Cerebellar nuclear complex (tissue), 1 donor: ENCODE measurements at places on chromosomes 5 and 9.

DNA sequence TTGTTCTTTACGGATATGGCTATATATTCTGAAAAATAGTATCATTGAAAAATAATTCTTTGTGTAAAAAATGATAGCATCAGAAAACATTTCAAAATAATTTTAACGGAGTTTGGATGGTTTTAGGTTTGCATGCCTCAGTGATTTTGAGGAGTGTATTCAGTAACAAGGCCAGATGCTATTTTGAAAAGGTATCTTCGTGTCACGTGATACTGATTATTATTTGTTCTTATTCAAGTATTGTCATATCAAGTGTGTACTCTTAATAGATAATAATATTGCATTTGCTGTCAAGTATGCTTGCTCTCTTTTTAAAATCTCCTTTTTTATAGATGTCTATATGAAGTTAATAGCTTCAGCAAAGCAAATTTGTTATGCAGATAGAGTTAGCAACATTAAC is 313.1 kb upstream of the PTPRD start:
- DNase-seq, result no peak

DNA sequence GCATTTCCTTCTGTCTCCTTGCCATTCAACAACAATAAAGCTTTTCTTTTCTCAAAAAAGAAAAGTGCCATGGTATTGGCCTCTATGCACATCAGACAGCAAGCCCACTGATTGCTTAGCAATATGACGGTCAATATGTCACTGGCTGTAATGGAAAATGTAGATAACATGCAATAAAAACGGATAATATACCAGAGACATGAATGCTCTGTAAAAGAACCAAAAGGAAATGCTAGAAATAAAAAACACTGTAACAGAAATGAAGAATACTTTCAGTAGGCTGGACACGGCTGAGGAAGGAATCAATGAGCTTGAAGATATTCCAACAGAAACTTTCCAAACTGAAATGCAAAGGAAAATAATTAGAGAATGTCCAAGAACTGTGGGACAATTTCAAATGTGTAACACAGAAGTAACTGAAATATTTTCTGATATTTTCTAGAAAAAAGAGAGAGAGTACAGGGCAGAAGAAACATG is 10.0 kb downstream of the PTBP3 start:
- DNase-seq, result no peak

DNA sequence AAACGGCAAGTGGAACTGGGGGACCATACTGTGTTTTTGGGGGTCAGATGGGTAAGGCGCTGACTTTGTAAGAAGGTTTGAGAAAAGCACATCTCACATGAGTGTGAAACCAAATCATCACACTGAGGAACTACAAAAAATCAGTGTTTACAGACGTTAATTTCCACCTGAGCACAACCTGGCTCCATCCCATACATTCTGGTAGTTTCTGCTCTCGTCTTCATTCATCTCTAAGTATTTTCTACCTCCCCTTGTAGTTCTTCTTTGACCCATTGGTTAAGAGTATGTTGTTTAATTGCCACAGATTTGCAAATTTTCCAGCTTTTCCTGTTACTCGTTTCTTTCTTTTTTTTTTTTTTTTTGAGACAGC is 8.9 kb upstream of the DPP7 start:
- no peak for DNase-seq

DNA sequence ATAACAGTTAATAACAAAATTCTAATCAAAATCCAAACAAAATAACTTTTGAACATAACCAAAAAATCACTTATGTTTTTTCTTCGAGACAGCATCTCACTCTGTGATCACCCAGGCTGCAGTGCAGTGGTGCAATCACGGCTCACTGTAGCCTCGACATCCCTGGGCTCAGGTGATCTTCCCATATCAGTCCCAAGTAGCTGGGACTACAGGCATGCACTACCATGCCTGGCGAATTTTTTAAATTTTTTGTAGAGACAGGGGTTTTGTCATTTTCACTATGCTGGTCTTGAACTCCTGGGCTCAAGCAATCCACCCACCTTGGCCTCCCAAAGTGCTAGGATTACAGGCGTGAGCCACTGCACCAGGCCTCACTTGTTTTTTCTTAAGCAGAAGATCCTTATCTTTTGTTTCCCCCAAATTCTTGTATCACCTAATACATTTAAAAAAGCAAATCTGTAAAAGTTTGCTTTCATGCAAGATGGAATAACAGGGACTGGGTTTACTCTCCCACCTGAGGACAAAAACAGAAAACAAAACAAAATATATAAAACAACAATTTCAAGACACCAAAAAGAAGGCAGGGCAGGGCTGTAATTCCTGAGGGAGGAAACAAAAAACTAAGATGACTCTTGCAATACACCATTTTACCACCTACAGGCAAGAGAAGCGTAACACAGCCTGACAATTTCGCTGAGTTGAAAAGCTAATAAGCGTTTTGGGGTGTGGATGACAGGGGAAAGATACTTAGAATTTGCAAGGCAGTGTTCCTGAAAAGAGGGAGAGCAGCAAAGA is 71.4 kb downstream of the RAPGEF6 start:
- no peak for DNase-seq

- no peak for DNase-seq
Observed at GRCh38 chr5:151121665-151122064, 35.9 kb downstream of the ANXA6 start.

- no peak for DNase-seq
Observed at GRCh38 chr9:119884438-119884837, 515.2 kb upstream of the BRINP1 start.

DNA sequence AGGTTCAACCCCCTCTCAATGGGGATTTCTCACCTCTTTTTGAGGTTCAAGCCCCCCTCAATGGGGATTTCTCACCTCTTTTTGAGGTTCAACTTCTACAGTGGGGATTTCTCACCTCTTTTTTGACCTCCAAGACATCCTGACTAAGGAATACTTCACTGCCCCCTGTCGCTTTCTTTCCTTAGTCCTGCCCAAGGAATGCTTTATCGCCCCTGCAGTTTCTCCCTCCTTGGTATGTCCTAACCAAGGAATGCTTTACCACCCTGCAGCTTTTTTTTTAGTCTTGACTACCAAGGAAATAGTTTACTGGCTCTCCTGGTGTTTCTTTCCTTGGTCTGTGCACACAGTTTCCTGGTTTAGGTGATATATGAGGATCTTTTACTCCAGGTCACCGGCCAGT is 9.6 kb upstream of the IRGM start:
- no peak for DNase-seq

DNA sequence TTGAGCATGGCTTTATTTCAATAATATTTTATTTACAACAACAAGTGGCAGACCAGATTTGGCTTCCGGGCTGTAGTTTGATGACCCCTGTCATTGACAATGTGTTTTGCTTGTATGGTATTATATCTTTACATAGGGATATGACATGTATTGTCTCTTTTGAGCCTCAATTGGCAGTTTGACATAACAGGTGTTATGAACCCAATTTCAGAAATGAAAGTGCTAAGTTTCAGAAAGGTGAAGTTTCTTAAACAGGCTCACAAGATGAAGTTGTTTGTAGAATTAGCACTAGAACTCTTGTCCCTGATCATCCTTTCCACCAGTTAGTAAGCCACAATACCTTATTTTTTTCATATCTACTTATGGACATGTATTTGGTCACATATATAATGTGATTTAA is 303.0 kb upstream of the GRIA1 start:
- DNase-seq, result no peak

DNA sequence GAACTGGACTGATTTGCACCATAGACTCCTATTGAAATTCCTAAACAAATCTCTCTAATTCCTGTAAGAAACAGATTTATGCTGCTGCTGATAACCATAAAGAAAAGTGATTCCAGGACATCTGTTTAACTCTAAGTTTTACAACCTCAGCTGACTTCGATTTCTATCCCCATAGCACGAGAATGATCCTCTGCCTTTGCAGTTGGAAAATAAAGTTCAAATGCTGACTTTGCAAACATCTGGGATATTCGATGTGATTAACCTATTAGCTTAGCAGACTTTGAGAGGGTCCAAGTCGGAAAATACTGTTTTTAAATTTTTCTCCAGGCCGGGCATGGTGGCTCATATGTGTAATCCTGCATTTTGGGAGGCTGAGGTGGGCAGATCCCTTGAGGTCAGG is 247.3 kb downstream of the PSAT1 start:
- DNase-seq, result no peak

DNA sequence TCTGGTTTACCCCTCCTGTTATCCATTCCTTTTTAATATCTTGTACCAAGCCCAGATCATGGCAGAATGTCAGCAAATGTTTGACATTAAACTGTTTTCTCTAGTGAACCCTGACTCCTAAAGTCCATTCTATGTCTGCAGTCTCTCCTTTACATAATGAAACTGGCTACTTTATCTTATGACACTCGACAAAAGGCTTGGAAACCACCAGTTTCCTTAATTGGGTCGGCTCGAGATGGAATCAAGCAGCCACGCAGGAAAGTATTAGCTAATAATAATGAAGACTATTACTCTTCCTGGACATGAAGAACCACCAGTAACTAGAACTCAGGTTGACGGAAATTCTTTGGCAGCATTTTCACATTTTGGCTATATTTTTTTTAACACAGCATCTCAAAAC is 17.5 kb downstream of the DAP start:
- DNase-seq, result no peak

DNA sequence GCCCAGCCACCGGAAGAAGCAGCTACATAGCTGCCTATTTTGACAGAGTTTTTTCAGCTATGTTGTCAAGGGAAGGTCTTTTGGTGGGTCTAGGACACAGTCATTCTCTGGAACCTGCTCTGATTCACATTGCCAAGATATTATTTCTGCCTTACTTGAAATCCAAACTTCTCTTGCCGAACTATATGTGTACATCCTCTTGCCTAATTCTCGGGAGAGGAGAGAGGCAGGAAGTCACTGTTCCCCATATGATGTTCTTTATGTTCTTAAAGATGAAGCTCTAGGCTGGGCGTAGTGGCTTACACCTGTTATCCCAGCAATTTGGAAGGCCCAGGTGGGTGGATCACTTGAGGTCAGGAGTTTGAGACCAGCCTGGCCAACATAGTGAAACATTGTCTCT is 8.6 kb downstream of the TMEM252 start:
- DNase-seq, result no peak

DNA sequence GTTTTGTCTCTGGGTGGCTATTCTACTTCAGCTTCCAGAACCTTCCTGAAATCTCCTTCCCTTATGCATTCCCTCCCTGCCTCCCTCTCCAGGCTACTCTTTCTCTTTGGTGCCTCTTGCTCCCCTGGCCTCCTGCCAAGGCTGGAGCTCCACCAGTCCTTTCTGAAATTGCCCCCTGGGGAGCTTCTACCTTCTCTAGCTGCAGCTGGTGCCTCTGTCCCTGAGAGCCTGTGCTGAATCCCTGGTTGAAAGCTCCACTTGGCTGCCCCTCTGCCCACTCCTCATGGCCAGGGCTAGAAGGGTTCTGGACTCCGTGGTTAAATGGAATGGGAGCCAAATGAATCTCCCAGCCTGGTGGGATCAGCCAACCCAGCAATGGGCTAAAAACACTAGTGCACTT is 80.1 kb downstream of the COL15A1 start:
- no peak for DNase-seq

DNA sequence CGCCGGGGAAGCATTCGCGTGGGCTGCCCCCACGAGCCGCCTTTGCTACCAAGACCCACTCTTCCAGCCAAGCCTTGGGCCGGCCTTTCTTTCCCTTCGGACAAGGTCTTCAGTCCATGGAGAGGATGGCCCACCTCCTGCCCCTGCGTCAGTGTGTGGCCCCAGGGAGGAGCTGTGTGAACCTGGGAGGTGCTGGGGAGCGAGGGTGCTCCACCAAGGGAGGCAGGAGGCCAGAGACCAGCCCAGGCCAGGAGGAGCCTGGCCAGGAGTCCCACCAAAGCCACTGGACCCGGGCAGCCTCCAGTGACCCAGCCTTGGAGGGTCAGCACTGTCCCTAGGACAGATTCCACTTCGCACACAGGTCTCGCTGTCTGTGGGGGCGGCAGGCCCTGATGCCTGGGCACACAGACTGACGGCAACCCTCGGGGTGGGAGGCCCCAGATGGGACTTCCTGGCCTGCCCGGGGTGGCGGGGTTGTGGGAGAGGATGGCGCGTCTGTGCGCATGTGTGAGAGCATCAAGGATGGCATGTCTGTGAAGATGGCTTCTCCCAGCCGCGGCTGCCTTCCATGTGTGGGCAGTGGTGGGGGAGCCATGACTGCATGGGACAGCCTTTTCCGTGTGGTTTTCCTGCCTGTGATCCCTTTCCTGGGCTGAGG is 113.3 kb upstream of the LPCAT1 start:
- no peak for DNase-seq

DNA sequence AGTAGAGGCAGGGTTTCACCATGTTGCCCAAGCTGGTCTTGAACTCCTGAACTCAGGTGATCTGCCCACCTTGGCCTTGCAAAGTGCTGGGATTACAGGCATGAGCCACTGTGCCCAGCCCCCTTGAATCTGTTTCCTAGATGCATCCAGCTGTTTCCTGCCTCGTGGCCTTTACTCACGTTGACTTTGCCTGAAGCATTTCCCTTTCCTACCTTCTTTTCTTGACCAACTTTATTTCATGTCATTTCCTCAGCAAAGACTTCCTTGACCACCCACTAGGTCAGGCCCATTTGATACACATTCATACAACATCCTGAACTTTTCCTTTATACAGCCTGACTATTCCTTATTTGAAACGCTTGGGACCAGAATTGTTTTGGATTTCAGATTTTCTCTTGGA is 51.0 kb downstream of the DOCK2 start:
- no peak for DNase-seq

GRCh38 chr9:84699984-84700383 is 30.5 kb downstream of the NTRK2 start:
- DNase-seq, result no peak

DNA sequence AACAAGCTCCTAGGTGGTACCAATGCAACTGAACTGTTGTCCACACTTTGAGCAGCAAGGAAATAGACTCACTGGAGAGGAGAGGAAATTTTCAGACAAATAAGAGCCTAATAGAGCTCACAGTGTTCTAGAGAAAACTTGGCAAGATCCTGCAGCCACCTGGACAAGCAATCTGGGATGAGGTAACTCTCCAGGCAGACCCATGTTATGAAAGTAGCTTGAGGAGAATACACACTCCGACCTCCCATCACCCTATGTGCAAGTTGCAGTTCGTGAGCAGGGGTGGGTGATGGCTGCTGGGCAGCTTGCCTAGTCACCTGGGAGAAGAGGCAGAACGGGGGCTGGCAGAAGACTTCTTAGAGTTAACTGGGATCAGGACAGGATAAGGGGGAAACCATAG is 102.2 kb downstream of the KLF4 start:
- peak; percentile 90 for DNase-seq

- no peak for DNase-seq
Observed at GRCh38 chr5:107526270-107526937, 144.3 kb downstream of the EFNA5 start.

DNA sequence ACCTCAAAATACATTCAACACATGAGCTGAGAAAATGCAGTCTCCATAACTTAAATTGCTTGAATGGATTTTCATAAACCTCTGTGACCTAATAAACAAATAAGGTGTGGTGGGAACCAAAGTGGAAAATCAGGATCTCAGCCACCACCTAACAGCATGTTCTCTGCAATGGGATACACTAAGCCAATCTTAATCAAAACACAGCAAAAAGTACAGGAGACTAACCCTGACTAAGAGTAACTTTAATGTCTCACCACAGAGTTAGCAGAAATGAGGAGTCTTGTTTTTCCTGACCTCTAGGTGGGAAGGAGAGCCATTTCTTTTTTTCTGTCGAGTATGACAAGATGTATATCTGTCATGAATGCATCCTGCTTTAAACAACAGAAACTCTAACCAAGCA is 48.5 kb downstream of the PLK2 start:
- DNase-seq, result no peak

GRCh38 chr9:113807173-113808061 is 68.7 kb upstream of the ZNF618 start:
- DNase-seq, result no peak

GRCh38 chr9:27195191-27195590 is 86.2 kb downstream of the TEK start:
- no peak for DNase-seq
